ENCODE measurements at places on chromosomes 12 and 14.

DNA sequence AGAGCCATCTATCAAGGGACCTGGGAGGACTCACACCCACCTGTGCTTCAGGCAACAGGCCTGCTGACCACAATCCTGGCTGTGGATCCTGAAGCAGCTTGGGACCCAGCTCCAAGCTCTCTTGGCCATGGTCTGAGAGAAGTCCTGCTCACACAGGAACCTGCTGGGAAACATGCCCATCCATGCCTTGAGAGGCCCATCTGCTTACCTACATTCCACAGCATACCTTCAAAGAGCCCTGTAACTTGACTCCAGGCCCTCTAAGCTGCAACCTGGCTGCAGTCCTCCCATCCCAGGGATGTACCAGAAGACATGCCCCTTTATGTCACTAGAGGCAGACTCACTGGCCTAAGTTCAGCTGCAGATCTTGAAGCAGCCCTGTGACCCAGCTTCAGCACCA, 61.7 kb upstream of the AMIGO2 start:
- DNase-seq = no peak

DNA sequence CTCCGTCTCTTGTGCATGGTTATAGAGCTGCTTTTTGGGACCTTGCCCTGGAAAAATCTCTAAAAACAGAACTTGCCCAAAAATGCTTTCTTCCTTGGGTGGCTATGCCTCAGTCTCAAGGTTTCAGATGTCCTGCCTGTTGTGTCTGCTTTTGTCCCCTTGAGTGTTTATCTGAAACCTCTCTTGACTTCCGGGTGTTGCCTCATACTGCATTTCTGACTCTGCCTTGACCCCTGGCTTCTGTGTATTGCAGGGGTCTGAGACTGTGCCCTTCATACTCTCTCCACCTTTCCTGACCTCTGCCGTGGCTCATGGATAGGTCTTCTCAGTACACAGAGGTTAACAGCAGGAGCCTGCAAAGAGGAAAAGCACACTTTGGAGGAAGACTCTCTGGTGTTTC, 124.8 kb upstream of the NTF3 start:
- no peak for DNase-seq

- DNase-seq = no peak
These were observed 497.4 kb downstream of the NPAS3 start for GRCh38 chr14:33435911-33436689.

DNA sequence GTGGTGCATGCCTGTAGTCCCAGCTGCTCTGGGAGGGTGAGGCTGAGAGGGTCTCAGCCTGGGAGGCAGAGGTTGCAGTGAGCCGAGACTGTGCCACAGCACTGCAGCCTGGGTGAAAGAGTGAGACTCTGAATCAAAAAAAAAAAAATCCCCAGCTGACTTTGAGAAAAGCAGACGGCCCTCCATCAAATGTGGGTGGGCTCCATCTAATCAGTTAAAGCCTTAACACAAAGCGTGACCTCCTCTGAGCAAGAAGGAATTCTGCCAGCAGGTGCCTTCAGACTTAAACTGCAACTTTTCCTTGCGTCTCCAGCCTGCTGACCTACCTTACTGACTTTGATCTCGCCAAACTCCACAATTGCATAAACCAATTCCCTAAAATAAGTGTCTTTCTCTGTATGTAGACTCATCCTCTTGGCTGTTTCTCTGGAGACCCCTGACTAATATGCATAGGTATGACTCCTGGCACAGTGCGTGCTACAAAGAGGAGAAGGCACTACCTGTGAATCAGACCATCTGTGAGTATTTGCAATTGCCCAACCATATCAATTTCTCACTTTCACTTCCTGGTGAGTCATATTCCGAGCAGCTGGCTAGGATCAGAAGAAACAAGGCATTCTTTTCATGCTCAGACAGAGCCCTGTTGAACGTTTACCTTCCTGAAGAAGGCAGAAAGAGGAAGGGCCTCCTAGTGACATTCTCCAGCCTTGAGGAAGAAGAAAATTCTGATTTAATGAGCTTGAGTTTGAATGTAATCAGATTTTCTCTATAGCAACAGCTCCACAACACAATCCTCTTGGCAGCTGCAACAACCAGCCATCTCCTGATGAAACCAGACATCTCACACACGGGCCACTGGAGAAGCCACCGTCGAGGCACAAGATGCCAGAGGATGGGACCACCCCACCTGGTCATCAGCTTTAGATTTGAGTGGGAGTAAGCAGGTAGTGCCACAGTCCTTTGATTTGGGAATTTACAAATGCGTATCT, 54.3 kb downstream of the CLMN start:
- no peak for DNase-seq

- DNase-seq = no peak
These were observed 145.6 kb downstream of the DYRK2 start for GRCh38 chr12:67794161-67794560.

DNA sequence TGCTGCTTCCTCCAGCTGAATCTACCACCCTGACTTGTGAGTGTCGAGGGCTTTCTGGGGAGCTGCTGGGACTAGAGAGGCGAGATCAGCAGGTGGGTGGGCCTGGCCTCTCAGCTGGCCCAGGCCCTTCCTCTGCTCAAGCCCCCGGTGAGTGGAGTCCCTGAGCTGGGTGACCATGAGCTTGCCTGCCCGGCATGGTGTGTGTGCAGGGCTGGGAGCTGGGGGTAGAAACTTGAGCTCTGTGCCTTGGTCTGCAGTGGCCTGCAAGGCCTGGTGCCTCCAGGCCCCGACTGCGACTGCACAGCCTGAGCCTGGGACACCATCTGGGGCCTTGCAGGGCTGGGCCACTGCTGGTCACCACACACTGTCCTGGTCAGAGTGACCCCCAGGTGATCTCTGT, 67.4 kb downstream of the KIF26A start:
- DNase-seq = no peak

DNA sequence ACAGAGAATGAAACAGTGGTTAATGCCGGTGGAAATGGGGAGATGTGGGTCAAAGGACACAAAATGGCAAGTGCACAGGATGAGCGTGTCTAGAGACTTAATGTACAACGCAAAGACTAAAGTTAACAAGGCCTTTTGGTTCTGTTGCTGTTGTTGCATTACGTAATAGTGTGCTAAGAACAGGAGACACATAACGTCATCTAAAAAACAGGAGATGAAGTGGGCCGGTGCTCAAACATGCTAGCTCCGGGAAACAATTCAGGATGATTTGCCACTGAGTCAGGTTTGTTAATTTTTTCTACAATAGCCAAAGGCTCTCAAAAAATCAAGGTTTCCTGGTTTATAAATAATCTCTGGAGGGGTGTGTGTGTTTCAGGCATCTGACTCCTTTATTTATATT, 55.5 kb downstream of the ETV6 start:
- no peak for DNase-seq

DNA sequence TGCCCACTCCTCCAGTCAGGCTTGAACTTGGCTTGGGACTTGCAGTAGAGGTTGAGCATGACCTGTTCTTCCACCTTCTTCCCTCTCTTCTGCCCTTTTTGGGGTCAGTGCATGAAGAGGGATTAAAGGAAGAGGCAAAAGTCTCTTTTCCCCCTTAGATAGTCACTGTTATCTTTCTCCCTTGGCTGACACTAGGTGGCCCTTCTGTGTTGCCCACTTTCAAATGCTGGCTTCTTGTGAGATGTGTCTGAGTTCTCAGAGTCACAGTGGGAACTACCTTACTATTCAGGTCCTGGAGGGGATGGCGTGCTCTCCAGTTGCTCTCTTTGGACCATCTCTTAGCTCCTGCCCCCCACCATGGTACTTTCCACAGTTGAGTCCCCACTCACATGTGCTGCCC, 73.6 kb downstream of the GPR65 start:
- no peak for DNase-seq

- DNase-seq = no peak
These were observed 32.7 kb downstream of the GPHB5 start for GRCh38 chr14:63286071-63286470.
